Fibroblast of skin of left quadriceps (primary cell): ENCODE measurements at places on chromosomes 2 and 18.

DNA sequence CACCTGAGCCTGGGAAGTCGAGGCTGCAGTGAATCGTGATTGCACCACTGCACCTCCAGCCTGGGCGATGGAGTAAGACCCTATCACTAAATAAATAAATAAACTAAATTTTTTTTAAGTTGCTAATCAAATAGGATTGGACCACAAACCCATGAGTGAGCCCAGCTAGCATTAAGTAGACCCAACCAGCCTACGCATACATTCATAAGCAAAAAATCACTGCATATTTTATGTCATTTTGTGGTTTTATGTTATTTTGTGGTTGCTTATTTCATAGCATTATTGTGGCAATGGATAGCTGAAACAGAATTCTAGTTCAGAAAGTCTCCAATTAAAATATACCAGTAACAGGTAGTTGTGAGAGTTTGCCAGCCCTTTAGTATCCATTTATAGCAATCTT lies 29.1 kb upstream of the ZC3H15 start:
- peak; percentile 57 for DNase-seq

DNA sequence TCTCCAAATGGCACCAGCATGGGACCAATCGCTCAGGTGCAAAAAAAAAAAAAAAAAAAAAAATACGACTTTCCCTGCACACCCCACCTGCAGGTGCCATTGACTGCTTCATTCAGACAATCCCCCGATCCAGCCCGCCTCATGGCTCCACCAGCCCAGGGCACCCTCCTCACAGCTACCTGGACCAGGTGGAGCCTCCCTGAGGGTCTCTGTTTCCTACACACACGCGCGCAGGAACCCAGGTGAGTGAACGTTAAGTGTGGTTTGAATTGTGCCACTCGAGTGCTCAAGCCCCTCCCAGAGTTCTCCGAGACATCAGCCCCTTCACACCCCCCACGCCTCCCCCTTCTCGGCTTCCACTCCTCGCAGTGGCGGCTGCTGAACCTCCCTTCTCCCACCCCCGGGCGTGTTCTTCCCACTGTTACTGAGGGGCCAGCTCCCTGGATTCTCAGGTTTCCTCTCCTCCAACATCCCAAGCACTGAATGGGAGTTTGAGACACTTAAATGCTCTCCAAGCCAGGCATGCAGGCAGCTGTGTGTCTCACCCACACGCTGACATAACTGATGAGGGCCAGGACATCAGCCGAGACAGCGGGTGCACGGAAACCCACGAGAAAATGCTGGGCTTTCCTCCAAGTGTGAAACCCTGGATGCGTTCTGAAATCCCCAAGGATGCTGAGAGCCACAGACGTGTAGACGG lies 88.8 kb upstream of the SNTG2 start:
- no peak for DNase-seq

- DNase-seq = no peak
Measured at GRCh38 chr18:49021433-49022129, 70.8 kb upstream of the SMAD7 start.

DNA sequence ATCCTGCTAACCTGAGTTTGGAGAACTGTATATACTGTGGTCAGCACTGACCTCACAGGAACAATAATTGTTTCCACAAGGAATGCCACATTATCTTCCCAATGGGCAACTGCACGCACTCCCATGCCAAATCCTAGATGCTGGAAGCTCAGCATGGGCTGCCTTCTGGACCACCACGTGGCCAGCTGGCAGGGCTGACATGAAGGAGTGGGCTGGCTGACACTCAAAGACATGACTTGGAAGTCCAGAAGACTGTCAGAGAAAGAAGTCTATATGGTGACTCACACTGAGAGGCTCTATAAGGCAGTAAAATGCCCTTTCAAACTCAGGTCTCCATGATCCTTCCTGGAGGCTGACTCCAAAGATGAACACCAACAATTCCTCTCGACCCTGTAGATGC lies 98.4 kb upstream of the RNF152 start:
- no peak for DNase-seq

- no peak for DNase-seq
Measured at GRCh38 chr2:120108749-120109148, 95.9 kb downstream of the EPB41L5 start.

DNA sequence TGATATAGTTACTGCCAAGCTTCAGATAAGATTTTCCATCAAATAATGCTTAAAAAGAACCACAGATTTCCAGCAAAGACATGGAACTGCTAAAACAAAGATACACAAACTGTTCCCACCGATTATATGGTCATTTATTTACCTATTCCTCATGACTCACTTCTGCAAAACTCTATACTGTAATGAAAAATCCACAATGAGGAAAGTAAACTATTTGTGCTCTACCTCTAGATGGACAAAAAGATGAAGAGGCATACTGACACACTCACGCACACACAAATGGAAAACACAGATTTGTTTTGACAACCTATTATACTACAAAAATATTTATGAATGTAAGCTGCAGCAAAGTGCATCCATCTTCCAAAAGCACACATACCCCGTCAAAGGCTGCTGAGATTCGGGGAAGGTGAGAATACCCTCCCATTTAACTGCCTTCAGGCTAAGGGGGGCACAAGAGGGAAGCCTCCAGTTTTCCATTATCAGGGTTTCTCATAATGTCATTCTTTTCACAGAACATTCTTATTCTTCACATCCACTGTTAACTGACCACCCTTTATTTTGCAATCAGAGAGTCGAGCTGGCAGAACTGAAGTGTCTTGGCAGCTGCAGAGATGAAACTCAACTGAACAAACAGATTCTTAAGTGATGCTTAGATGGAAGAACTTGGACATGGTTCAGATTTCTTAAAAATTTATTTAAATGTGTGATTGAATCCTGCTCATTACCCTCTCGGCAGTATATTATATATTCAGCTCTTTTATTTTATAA lies 115.9 kb upstream of the TANK start:
- DNase-seq = no peak

- DNase-seq = no peak
Measured at GRCh38 chr2:16226943-16227664, 286.8 kb downstream of the MYCN start.

GRCh38 chr2:102179788-102180686 lies 6.8 kb upstream of the IL1RL2 start:
- no peak for DNase-seq

DNA sequence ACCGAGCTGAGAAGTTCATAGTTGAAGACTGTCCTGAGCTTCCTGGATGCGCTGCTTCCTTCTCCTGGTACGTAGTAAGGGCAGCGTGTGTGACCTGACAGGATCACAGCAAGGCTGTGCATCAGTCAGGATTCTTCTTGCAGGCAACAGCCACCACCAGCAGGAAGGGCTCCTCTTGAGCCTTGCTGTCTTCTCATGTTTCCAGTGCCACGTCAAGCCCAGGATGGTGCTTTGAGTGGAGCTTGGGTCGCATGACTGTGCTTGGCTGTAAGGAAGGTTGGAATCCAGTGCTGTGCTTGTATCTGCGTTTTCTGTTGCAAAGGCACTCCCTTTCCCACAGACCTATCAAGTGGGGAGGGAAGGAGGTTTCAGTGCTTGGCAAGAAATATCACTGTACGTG lies 194.3 kb downstream of the LDLRAD4 start:
- no peak for DNase-seq

DNA sequence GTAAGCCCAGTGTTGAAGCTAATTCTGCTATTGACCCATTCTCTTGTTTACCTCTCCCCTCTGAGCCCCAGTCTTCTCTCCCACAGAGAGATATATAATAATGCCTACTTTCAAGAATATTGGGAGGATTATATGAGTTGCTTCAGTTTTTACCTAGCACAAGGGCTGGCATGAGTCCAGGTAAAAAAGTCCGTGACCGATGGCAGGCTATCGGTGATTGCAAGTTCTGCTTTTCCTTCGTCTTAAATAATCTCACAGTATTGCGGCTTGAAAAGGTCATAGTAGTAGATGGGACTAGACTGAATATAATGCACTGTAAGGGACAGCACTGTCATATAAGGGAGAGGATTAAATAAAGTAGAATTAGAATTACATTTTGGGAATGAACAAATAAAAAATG lies 77.6 kb downstream of the KIF5C start:
- no peak for DNase-seq

GRCh38 chr2:119760237-119760955 lies 674 bp downstream of the PTPN4 start:
- DNase-seq = no peak

DNA sequence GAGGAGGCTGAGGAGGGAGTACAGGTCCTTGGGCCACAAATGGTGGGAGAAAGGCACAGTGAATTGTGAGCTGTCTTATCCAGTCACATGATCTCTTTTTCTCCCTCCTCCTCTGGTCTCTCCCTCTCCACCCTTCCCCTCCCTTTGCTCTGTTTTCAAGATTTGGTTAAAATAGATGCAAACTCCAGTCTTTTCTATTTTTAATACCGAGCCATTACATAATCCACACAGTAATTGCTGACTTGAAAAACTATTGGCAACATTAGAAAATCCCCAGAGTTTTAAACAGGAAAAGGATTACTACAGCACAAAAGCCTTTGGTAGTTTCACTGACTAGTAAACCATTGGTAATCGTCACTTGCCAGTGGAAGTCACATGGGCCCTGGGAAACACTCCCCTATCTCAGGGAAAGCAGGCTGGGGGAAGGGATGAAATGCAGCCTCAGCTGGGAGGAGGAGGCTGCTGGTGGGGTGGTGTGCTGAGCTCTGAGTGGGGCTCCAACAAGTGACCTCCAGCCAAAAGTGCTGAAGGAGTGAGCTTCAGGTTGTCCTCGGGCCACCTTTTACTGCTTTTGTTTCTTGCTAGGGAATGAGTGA lies 57.4 kb upstream of the PCBP1 start:
- DNase-seq = peak; percentile 43

GRCh38 chr18:34219651-34220050 lies 5.1 kb downstream of the NOL4 start:
- DNase-seq = no peak

DNA sequence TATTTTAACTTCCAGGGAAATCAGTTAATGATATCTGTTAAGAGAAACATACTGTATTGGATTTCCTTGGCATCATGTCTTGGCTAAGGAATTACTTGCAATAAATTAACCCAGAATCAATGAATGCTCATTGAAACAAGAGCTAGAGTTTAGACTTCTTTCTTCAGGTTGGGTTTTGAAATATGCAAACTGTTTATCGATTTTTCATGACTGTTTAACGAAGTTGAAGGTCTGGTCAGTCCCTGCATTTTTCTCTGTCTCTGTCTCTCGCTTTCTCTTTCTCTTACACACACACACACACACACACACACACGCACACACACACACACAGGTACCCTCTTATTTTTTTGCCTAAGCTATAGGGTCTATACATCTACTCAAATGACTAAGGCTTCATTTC lies 981.0 kb downstream of the SUCLG1 start:
- DNase-seq = no peak

DNA sequence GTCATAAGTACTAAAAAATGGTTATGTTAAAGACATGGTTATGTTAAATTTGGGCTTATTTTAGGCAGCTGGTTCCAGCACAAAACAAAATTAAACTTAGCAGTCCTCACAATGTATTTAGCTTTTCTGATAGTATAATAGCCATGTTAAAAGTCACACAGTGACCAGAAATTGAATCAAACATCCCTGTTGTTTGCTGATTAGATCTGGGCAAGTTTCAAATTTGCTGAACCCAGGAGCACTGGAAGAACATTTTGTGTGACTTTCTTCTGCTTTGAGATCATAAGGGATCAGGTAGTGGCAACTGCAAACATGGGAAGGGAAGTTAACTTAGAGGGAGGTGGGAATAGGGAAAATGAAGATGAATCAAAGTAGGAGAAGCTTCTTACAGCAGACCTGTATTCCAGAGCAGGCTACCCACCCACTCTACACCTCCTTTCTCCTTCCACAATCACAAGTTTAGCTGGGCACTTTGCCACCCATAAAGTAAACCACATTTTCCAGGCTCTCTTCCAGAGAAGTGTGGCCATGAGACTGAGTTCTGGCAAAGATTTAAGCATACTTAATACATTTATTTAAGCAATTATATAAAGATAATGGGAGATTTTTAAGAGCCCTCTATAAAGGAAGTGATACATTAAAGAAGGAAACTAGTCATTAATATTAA lies 616.1 kb upstream of the LRATD1 start:
- no peak for DNase-seq

DNA sequence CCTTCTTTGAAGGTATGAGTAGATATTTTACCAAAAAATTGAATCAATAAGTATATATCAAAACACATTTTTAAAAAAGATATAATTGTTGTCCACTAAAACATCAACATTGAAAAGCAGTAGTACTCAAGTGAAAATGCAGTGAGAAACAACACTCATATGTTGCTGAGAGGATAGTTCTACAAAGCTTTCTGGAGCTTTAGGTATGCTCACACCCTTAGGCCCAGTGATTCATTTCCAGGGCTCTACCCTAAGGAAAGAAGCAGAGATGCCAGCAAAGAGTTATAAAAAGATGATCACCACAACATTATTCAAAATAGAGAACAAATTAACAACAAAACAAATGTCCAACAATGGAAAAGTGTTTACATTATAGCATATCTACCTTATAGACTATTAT lies 197.3 kb upstream of the CCDC150 start:
- DNase-seq = no peak

DNA sequence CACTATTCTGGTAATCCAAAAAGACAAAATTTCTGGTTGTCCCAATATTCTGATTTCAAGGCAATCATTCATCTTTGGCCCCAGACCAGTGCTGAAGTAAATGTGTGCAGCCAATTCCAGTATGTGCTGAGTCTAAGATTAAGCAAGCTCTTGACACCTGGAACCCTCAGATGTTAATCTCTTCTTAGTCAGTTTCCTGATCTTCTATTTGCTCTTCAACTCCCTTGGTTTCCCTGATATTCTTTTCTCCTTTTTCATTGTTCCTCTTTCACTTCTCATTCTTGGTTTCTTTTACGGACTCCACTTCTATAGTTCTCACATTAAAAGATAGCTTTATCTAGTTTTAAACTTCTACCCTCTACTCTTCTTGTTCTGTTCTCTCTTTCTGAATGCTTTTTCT lies 445.7 kb upstream of the FANCL start:
- DNase-seq = no peak

DNA sequence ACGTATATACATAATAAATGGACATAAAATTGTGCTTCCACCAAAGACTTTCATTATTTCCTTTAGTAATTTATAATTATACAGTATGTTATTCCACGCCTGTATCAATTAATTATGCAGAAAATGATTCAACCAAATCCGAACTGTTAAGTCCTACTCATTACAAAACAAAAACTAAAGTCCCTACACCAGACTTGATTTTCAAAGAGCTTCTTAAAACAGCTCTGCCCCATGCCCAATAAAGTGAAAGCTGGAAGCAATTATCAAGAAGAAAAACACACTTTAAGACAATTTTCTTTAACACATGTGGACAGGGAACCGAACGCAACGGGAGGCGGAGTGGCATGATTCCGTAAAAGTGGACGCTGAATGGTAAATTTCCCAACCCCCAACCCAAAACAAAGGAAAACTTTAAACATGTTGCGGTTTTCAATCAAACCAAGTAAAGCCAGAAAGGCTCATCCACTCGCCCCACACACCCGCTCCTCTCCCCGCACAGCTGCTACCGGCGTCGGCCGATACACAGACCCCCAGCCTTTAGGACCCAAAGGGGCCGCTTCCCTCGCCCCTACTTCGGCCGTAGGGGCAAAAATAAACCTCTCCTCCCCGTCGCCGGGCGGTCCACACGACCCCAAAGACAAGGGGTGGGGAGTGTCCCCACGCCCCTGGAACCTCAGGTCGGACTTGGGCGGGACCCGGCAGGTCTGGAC lies 705 bp downstream of the YES1 start:
- DNase-seq = peak; percentile 5
